ENCODE measurements at places on chromosomes 3 and 15.

DNA sequence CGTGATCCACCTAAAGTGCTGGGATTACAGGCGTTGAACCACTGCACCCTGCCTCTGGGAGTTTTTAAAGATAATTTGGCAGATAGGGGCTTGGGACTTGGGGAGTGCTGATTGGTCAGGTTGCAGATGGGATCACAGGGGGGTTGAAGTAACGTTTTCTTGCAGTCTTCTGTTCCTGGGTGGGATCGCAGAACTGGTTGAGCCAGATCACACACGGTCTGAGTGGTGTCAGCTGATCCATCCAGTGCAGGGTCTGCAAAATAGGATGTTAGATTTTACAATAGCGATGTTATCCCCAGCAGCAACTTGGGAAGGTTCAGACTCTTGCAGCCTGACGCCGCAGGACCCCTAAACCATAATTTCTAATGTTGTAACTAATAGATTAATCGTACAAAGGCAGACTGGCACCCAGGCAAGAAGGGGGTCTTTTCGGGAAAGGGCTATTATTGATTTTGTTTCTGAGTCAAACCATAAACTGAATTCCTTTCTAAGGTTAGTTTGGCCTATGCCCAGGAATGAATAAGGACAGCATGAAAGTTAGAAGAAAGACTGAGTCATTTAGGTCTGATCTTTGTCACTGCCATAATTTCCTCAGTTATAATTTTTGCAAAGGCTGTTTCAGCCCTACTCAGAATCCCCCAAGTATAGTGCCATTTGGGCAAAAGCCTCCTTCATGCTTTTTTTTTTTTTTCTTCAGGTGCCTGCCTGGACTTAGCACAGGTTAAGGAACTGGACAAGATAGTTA lies 1.5 kb upstream of the CA12 start:
- no peak for DNase-seq

DNA sequence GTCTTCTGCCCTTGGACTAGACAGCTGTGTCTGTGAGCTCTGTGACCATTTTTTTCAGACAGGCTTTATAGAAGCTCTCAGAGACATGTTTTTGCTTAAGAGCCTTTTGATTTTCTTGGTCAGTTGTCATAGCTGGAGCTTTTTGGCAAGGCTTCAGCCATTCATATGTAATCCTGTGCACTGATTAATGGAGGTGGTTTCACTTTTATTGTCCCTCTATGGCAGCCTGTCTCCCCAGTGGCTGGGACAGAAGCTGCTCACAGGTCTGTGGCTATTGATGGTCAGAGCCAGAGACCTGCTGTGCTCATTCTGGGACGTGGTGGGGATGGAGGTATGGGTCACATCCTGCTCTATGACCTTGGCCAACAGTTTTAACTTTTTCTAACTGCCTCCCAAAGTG lies 226.6 kb upstream of the LRRFIP2 start:
- no peak for DNase-seq

GRCh38 chr15:89847101-89847500 lies 32.4 kb upstream of the ANPEP start:
- no peak for DNase-seq

DNA sequence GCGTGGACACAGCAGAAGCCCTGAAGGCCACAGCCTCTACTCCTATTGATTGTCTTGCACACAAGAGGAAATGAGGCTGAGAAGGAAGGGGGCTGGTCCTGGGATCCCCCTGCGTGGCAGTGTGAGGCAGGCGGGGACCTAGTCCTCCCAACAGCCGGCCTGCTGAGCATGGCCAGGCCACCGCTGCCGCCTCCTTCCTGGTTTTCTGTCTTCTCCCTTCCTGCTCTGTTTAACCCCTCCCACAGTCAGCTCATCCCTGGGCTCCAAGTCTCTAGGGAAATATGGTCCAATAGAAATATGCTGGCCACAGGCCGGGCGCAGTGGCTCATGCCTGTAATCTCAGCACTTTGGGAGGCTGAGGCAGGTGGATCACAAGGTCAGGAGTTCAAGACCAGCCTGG lies 42.1 kb upstream of the HES1 start:
- no peak for DNase-seq

DNA sequence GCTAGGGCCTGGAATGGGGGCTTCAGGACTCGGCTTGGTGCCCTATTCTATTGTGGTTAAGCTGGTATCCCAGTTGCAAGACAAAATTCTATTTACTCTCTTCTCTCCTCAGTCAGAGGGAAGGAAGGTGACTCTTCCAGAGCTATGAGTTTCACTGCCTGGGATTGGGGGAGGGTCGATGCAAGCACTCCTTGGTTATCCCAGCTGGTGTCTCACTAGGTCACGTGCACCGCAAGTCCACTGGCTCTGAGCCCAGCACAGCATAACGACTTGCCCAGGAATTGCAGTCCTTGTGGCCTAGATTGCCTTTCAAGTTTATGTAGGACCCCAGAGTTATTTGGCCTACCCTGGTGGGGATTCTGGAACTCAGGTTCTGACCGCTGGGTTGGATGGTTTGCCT lies 958.8 kb downstream of the IGSF11 start:
- no peak for DNase-seq

DNA sequence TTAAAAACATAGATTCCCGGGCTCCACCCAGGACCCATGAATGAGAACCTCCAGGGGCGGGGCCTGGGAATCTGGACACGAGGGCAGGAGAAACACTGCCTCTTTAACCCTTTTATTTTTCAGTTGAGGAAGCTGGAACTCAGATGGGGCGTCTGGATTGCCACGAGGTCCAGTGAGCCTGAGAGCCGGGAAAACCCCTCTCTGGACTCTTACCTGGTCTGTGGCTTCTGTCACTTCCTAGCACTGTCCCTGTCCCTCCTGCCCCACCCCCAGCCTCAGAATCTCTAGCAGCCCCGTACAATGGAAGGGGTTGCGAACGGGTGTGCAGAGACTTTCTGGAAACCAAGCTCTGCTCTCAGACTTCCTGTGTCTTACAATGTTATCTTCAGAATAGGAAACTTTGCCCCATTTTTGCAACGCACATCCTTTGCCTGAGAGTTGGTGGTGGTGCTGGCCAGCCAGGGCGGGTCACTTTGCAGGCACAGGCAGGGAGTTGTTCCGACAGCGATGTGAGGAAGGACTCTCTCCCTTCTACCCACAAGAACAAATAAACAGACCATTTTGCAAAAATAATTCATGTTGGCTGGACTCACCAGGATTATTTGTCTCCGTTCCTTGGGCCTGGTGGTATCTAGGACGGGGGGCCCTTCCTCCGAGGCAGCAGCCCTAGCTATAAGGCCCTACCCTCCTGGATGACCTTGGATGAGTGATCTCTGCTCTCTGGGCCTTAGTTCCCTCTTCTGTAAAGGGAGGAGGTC lies 59.1 kb downstream of the SMAD6 start:
- DNase-seq = no peak

GRCh38 chr3:100518983-100519382 lies 26.6 kb downstream of the TMEM45A start:
- no peak for DNase-seq

DNA sequence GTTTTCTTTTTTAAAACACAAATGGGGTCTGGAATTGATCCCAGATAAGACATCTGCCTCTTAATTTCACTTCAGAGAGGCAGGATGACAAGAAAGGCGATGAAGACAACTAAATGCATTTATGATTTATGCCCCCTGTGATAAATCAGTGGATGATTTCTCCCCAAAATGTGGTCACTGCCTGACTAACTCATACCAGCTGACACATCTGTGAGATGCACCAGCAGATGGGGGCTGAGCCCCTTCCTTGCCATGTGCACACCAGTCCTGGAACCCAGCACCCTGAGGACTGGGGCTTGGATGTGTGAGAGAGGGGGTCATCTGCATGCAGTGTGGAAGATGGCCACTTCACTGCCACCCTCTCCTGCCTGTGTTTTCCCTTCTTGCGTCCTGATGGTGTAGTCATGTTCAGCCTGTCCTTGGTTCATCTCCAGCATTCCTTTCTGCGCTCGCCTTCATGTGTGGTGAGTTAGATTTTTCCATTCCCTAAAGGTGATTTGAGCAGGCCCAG lies 264.3 kb downstream of the LRTM1 start:
- DNase-seq = no peak

DNA sequence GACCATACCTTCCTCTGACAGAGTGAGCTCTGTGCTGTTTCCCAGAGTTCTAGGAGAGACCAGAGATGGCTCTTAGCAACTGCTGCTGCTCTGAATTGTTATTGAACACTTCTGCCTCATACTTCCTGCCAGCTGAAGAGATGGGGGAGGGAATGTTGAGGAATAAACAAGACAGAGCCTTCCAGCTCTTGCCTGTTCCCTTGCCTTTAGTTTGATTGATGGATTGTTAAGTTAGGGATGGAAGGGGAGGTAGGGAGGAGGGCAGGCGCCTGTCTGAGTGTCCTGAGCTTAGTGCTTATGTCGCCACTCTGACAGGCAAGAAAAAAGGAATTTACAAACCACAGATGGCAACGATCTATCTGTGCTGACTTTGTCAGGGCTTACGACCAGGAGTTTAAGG lies 42.8 kb downstream of the ZNF609 start:
- DNase-seq = no peak

DNA sequence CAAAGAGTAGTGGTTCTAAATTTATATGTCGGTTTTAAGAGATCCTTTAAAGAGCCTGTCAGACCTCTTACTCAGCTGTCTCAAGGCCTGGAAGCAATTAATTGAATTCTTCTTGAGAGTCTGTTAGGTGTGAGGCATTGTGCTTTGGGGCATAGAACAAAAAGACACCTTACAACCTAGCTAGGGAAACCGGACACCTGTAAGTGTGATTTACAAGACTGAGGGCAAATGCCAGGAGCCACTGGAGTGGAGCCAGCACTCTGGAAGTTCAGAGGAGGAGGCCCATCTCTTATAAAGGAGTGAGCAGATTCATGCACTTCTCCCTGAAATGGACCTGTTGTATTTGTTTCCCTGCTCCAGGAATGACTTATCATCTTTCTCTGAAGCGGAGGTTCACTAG lies 97.7 kb upstream of the NUDT16 start:
- no peak for DNase-seq

GRCh38 chr15:49826640-49827234 lies 205.9 kb downstream of the DTWD1 start:
- DNase-seq = no peak

DNA sequence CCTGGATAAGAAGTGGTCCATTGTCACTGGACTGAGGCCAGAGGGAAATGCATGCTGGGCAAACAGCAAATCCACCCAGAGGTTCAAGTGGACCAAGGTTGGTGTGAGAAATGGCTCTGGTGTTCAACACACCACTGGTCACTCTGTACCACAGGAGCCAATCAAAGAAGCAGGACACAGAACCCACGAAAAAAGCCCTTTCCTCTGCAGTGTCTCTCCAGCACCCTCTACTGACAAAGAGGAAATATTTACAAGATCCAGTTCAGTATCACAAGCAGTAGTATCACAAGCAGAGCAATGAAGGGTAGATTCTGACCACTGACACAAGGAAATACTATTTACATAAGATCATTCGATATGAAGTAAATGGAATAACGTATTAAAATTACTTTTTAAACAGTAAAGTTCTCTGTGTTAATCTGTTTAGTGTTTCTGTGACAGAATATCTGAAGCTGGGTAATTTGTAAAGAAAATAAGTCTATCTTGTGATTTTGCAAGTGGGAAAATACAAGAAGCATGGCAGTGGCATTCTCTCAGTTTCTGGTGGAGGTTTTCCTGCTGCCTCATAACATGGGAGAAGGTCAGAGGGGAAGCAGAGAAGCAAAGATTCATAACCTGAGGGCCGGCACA lies 390.7 kb downstream of the EFHB start:
- no peak for DNase-seq

GRCh38 chr3:106299300-106300098 lies 430.7 kb upstream of the CBLB start:
- DNase-seq = no peak

GRCh38 chr15:28080386-28080785 lies 18.7 kb downstream of the OCA2 start:
- no peak for DNase-seq

DNA sequence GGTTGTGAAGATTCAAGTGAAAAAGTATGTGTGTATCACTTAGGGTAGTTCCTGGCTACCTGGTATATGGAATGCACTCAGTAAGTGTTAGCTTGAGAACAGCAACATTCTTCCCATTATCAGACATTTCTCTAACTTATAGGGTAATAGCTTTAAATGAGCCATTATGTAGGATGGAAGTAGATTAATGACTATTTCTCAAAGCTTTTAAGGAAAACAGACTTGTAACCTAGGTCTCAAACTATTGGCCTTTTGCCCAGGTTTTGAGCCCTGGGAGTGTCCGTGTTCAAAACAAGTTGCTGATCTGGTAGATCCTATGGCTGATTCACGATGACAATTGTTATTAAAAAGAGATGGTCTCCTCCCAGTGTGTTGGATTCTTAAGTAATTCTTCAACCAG lies 129.1 kb upstream of the UMPS start:
- DNase-seq = no peak

DNA sequence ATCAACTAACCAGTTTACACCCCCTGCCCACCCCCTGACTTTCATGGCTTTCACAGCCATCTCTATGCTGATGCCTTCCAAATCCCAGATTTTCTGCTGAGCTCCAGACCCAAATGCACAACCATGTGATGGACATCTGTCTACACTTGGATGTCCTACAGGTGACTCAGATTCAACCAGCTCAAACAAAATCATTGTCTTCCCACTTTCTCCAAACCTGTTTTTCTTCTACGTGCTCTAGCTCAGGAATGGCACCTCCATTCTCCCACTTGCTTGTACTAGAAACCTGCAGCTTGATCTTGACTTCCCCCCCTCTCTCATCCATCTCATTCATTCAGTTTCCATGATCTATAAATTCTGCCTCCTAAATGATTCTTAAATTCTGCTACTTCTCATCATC lies 34.1 kb upstream of the RARRES1 start:
- DNase-seq = no peak

DNA sequence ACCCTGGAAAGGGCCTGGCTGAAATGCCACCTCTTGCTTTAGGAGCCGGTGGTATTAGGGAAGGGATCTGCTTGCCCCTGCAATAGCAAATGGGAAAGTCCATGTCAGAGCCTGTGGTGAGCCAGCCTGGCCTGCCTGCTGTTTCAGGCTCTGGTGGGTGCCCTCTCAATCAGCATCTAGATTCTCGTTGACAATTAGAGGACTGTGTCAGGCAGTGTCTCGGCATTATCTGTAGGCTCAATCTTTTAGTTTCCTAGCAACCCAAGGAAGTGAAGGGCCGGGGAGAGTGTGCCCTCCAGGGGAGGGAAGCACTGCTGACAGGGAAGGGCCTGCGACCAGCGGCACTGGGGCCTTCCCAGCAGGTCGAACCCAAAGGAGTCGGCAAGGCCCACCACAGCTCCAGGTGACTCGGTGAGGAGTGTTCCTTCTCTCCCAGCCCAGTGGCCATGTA lies 42.1 kb downstream of the TLE3 start:
- DNase-seq = no peak

Measured in stimulated activated CD4-positive, alpha-beta T cell treated with anti-CD3 and anti-CD28 coated beads, Interleukin-12 subunit alpha, Interleukin-12 subunit beta, amount 100 ng/mL, for 24 hours (primary cell).